Stimulated activated CD4-positive, alpha-beta T cell treated with anti-CD3 and anti-CD28 coated beads, Interleukin-4, amount 100 ng/mL, for 1 hour (primary cell): ENCODE measurements at places on chromosomes 2 and 18.

GRCh38 chr2:221197225-221197856, 374.8 kb downstream of the EPHA4 start:
- DNase-seq, result no peak

GRCh38 chr2:168529054-168529833, 73.2 kb downstream of the CERS6 start:
- DNase-seq, result no peak

DNA sequence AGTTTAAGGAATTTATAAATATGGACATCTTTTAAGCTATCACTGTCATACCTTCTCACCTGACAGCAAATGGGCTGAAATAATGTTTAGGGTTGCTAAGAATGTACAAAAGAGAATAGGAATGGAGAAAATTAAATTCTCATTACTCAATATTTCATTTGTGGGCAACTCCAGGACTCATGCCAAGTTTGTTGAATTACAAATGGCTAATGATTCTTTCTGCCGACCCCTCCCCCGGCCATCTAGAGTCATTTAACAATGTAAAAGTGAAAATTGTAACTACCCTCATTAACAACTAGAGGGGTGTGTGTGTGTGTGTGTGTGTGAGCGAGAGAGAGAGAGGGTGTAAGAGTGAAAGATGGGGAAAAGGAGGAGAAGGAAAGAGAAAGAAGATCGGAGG, 708.5 kb upstream of the FAM98A start:
- no peak for DNase-seq

DNA sequence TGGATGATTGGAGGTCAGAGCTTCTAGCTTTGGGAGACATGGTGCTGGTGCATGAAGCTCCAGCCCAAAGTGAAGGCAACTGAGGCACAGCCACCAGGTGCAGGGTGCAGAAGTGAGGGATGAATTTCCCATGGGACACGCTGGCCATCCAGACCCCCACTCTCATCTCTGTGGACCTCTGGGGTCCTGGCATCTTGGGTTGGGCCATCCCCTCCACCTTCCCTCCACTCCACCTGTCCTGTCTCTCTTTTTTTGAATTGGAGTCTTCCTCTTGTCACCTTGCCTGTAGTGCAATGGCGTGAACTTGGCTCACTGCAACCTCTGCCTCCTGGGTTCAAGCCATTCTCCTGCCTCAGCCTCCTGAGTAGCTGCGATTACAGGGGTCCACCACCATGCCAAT, 3.4 kb downstream of the NGEF start:
- no peak for DNase-seq

DNA sequence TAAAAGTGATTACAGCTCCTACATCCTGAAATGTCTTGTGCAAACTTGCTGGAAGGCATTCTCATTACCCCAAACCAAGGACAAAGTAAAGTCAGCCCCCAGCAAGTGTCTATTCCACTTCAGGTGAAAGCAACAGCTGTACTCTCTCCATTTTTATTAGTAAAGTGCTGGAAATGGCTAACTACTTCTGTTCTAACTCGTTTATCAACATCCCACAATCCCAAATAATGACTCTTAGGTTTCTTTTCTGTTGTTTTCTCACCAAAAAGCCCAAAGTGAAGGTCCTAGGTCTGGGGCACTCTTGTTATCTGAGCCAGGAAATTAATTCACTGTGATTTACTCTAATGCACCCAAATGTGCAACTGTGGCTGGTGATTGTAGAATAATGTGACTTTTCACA, 105.7 kb downstream of the LRRC30 start:
- no peak for DNase-seq

- DNase-seq, result no peak
Measured at GRCh38 chr2:144886862-144887261, 366.9 kb upstream of the ZEB2 start.

GRCh38 chr2:108554528-108554927, 20.3 kb downstream of the LIMS1 start:
- no peak for DNase-seq

DNA sequence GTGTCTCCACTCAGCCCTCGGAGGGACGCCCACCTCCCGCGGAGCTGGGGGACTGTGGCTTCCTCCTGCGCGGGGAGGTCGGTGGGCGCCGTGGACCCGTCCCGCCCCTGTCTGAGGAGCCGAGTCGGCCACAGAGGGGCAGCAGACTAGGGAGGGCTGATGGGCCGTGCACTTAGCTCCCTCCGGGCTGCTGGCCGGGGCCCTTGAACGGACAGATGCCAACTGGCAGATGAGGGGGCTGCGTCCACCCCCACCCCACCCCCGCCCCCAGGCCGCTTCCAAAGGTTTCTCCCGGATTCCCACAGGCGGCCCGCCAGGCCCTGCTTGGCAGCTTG, 10.4 kb upstream of the UBE2F start:
- DNase-seq, result no peak
